Hepatic stellate cell (primary cell): ENCODE measurements at places on chromosomes 7 and 10.

GRCh38 chr7:76332078-76332477 lies 26.7 kb downstream of the YWHAG start:
- DNase-seq: no peak

GRCh38 chr10:78140066-78140630 lies 106.5 kb downstream of the RPS24 start:
- DNase-seq: no peak

DNA sequence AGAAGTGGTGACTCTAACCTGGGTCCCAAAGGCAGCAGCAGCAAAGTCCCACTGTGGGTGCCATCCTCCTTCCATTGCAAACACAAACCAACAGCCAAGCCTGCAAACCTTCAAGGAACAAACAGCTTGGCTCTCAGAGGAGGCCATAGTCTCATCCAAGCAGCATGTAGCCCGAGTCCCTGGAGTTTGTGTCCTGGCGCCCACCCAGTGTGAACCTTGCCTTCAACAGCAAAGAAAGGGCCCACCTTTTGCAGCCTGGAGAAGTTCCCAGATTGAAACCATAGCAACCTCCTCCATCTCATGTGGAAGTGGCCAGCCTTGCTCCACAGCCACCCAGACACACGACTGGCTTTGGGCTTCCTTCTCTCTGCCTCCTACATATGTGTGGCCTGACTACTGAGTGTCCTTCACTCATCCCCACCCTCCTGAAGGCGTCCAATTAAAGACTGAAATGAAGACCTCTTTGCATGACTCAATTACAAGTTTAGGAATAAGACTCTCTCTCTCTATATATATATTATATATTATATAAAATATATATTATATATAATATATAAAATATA lies 106.1 kb downstream of the C10orf90 start:
- DNase-seq: no peak

DNA sequence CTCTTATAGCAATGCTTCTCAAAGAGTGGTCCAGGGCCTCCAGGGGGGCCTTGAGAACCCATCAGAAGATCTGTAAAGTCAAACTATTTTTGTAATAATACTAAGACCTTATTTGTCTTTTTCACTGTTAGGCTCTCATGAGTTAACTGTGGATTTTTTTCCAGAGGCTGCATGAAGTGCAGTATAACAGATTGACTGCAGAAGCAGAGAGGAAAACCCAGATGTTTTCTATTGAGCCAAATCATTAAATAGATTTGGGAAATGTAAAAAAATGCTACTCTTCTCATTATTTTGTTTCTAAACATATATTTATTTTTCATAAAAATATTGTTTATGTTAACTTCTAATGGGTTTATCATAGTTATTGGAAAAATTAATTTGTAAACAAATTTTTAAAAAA lies 589.0 kb upstream of the LRRTM3 start:
- no peak for DNase-seq

- DNase-seq: no peak
Measured at GRCh38 chr10:133299738-133300137, 8.9 kb downstream of the TUBGCP2 start.

DNA sequence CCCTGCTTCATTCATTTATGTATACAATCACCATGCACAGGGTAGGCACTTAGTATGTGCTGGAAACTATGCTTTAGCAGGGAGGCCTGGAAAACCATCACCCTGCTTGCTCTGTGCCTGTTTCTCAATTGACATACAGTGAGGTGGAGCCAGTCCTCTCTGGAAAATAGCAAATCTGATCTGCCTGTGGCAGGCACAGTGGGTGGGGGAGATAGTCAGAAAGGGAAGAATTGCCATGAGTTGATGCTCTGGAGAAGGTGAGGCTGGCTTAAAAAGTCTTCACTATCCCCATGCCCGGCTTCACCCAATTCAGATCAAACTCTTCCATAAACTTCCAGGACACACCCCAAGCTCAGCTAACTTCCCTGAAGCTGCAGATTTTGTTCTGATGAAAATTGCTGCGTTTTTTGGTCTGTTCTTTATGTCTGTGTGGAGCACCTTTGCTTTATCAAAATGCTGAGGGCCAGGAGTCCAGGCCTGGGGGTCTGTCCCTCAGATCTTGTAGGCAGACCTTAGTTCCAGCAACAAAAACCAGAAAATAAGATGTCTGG lies 84.8 kb downstream of the ANK3 start:
- DNase-seq: no peak

DNA sequence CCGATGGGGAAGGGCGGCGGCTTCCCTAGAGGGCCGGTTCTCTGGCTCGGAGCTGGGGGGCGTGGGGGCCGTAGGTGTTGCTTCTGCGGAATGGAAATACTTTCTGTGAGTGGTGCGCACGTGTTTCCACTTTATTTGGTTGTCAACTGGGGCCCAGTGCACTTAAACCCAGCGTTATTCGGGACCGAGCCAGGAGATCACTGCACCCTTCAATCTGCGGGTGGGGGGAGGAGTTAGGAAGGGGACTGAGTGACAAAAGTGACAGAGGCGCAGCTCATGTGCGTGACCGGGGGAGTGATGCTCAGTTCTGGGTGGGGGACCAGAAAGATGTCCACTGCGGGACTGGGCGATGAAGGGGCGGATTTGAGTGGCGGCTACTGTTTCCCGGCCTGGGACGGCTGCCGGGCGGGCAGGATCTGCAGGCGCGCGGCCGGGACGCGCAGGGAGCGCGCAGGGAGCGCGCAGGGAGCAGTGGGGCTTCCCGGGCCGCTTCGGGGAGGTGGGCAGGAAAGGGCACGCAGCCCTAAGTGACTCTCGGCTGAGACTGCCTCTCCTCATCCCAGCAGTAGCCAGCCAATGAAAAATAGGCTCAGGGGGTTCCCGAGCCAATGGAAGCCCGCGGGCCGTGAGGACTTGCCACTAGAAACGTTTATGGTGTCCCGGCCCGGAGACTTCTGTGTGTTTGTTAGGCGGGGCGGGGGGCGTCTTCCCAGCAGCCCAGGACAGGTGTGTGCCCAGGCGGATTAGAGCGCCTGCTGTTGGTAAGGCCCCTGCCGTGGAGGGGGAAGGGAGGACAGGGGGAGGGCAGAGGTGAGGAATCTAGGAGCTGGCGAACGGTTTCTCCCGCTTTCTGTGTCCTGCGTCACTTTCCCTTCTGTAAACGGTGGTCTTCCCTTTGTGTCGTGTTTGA lies 54.3 kb upstream of the KDM7A start:
- DNase-seq: peak; percentile 63

- DNase-seq: no peak
Measured at GRCh38 chr7:78634093-78634492, 819.4 kb downstream of the MAGI2 start.

- no peak for DNase-seq
Measured at GRCh38 chr7:27793780-27794179, 53.8 kb downstream of the TAX1BP1 start.

- no peak for DNase-seq
Measured at GRCh38 chr10:118663176-118663575, 67.7 kb upstream of the PRLHR start.

DNA sequence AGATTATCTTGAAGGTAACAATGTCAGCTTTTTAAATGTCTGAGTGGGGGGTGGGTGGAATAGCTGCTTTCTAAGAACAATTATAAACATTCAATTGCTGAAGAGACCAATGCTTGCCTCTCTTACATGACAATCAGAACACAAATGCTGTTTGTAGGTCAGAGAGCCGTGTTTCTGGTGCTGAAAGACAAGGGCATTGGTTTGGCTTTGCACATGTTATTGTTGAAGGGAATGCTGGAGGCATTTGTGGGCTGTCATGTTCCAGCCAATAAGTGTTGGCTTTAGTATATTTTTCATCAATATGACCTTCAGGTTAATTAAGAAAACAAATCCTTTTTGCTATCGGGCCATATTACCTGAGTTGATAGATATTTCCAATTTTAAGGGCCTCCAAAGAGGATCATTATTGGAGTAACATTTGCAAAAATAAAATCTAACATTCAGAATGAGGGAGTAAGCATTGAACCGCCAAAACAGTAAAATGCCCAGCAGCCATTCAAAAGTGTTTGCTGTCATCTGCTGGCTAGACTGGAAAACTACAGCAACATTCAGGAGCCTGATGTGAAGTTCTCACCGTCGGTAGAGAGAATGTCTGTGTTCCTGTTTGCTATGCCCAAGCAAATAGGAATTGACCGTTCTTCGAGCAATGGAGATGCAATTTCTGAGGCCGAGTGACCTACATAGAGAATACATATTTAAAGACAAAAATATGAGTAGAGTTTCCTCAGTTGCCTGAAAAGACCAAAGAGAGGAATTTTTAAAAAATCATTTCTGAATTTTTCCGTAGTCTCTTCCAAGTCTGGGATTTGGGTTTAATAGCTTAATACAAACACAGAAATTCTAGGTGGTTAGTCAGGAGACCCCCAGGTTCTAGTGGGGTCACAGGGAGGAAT lies 118.9 kb downstream of the APBB1IP start:
- peak; percentile 46 for DNase-seq

- DNase-seq: no peak
Measured at GRCh38 chr10:61986382-61986781, 84.9 kb downstream of the ARID5B start.

GRCh38 chr7:151416941-151417315 lies 7.1 kb upstream of the WDR86 start:
- no peak for DNase-seq

GRCh38 chr7:132420527-132420926 lies 155.7 kb downstream of the PLXNA4 start:
- DNase-seq: no peak

DNA sequence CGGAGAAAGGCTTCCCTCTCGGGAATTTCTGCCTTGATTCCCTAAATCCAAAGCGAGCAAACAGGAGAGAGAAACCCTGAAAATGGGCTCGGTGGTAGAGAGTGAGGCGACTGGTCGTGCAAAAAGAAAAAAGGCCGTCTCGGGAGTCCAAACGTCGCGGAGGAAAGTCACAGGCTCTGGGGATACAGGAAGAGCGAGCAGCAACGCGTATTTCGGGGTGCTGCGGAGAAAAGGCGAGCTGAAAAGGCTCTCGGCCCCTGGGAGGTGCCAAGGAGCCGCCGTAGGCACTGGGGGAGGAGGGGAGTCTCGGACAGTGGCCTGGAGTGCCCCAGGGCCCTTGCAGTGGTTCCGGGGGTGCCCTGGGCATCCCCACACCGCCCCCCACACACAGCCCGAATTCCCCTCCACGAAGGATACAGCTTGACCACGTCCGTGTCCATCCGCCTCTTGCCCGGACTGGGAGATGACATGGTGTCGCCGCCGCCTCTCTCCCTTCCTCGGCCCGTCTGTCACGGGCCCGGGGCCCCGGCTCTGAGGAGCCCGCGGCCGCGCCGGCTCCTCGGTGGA lies 591 bp downstream of the UBE2H start:
- DNase-seq: peak; percentile 30

GRCh38 chr7:4085937-4086691 lies 596.0 kb upstream of the FOXK1 start:
- DNase-seq: no peak

DNA sequence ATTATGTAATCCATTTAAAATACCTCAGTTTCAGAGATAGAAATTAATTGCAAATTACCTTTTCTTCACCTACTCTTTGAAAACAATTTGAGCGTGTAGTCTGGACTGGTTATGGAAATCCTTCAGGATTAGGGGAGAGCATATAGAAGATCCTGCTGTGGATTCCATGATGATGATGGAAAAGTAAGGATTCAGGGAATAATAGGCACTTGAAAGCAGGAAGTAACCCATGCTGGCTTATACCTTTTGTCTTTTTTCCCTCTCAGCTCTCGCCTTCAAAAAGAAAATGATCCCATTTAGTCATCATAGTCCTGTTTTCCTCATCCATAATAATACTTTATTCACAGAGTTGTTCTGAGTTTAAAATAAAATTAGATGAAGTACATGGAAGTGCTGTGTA lies 4.4 kb downstream of the HBP1 start:
- DNase-seq: no peak

- DNase-seq: no peak
Measured at GRCh38 chr7:67923286-67923685, 926.7 kb downstream of the TYW1 start.

GRCh38 chr7:123075838-123076467 lies 80.5 kb upstream of the TAS2R16 start:
- DNase-seq: no peak

GRCh38 chr7:17589671-17590070 lies 291.2 kb downstream of the AHR start:
- no peak for DNase-seq

GRCh38 chr7:154504918-154505317 lies 452.7 kb downstream of the DPP6 start:
- no peak for DNase-seq

GRCh38 chr10:73650537-73651331 lies 5.1 kb downstream of the SYNPO2L start:
- DNase-seq: peak; percentile 86

DNA sequence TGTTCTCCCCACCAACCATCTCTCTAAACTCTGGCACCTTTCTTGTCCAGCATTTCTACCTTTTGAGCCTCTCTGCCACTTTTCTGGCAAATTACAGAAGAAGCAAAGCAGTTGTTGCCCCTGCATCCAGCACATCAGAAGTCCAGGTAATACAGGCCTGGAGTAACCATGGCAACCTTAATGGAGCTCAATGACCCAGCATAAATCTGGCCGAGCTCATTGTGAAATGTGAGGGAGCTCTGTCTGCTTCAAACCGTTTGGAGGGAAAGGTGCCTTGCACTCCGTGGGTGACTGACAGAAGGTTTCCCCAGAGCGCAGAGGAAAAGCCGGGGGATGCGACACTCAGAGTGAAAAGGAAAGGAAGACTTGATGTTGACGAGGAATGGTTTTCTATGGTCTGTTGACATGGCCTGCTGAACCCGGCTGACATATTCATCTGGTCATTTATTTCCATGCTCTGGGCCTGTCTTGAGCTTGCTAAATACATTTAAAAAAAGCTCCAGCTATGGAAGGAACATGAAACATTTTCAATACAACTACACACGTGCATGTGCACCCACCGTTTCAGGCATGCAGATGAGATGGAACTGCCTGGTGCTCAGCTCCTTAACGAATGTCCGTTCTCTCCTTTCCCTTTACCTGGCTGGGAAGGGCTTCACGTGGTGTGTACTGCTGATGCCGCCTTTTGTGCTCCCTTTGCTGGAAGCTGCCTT lies 74.9 kb downstream of the ADRA2A start:
- no peak for DNase-seq

GRCh38 chr7:116802144-116802745 lies 60.1 kb upstream of the CAPZA2 start:
- DNase-seq: peak; percentile 27

GRCh38 chr10:35578618-35578956 lies 26.6 kb upstream of the GJD4 start:
- no peak for DNase-seq
